D721Med (cell line): ENCODE measurements at places on chromosomes 6 and 20.

DNA sequence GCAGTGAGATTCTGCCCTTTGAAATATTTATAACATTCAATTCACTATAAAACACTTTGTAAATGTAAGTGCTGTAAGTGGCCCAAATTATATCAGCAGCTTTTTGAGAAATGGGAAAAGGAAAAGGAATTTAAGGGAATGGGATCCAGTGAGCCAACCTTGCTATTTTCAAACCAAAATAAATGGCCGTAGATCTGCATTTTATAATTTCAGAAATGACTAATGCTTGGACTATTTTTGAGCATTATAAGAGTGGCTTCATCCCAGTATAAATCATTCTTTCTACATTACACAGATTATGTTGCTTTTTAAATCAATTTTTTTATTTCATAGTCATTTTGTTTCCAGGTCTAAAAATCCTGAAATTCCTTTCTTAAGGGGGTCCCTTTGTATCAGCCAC is 49.2 kb downstream of the ANKRD6 start:
- no peak for DNase-seq

DNA sequence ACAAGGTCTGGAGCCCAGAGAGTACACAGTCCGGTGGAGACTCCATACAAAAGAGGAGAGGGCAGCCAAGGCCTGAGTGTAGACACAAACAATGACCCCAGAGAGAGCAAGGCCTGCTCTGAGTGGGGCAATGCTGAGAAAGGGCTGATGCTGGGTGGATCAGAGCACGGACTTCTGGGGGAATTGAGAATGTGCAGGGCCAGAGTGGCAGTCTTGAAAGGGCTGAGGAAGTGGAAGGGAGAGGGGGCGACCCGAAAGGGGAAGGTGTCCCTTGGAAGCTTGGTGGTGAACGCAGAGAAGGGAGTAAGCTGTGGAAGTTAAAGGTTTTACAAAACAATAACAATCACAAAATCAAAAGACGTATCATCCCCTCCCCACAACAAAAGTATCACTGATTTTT is 12.0 kb upstream of the GRM4 start:
- no peak for DNase-seq

DNA sequence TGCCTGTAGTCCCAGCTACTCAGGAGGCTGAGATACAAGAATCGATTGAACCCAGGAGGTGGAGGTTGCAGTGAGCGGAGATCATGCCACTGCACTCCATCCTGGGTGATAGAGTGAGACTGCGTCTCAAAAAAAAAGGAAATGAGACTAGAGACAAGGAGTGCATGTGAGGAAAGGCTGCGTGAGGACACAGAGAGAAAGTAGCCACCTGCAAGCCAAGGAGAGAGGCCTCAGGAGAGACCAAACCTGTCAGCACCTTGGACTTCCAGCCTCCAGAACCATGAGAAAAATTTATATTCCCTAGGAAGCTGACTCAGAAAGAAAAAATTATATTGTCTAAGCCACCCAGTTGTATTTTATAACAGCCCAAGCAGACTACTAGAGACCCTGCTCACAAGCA is 7.4 kb upstream of the BEND3 start:
- no peak for DNase-seq

DNA sequence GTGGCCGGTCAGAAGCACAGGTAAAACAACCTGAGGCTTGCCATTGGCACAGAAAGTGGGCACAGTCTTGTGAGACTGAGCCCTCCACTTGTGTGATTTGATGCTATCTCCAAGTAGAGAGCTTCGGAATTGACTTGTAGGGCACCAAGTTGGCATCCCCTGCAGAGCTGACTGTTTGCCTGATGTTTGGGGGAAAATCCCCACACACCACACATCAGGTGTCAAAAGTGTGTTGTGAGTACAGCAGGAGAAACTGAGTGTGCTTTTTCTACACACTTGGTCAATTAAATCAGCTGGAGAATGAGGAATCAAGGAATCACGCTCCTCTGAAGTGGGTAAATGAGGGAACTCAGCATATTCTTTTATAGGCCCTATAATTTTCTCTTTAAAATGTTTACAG is 989 bp downstream of the SERINC3 start:
- no peak for DNase-seq

- DNase-seq, result no peak
These were observed 4.1 kb downstream of the SLC17A9 start for GRCh38 chr20:62956387-62957135.

DNA sequence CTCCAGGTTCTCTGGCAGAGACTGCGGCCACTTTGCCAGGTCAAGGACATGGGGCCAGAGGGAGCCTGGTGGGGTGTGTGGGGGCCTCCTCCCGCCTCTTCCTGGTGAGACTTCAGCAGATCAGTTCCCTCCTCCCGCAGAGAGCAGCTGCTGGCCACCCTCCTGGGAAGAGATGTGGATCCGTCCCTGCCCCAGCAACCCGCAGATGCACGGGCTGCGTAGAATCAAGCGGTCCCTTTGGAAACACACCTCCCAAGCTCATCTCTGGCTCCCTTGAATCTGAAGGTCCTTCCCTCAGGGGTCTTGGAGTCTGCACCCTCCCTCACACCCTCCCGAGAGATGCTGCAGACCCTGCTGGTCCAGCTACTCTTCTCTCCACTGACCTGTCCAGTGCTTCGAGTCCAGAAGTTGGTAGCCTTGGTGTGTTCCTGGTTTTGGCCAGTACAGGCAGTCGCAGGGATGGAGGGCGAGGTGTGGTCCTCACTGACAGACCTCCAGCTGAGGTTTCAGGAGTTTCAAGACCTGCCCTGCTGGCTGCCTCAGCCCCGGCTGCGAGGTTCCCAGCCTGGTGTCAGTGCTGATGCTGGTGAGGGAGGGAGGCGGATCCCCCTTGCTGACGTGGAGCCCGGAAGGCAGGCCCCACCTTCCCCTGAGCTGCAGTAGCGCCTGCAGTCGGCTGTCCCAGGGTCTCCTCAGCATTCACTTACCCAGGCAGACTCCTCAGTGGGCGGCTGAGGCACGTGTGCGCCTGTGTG is at the start of gene NPBWR2:
NPBWR2 (minus strand) TSS at position 585 of the 755 bp plus-strand sequence. CDS start 734 bp downstream, outside the sequence.
- DNase-seq, result no peak

DNA sequence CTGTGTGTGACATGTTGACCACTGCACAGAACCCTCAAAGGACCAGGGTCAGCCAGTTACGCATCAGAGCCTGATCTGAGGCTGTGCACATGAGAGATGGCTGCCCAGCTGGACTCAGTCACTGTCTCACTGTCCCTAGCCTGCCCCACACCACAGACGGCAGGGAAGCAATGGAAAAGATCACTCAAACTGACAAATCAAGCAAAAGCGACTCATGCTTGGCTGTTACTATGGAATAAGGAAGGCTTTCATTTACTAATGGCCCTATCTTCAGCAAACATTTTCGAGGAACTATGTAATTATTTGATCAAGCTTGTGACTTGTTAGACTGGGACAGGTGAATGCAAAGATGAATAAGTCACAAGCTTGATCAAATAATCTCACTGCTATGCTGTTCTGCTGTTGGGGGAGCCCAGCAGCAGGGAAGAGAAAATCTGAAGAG is 137.0 kb downstream of the SLC23A2 start:
- DNase-seq, result no peak

GRCh38 chr6:163086624-163086920 is 327.9 kb upstream of the QKI start:
- DNase-seq, result no peak

DNA sequence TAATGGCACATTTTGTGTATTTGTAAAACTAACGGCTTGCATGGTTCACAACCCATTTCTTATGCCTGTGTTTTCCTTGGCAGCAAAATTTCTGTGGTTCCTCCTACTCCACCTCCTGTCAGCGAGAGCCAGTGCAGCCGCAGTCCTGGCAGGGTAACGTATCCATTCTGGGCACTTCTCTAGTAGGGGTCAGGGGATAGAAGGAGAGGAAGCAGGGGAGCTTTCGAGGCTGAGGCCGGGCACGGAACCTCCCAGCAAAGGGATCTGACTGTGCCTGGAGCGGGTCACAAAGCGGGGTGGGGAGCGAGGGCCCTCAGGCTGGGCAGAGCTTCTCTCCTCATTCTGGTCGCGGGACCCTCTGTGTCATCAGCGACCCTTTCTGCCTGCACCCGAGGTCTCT is 58.4 kb downstream of the SYTL3 start:
- no peak for DNase-seq

DNA sequence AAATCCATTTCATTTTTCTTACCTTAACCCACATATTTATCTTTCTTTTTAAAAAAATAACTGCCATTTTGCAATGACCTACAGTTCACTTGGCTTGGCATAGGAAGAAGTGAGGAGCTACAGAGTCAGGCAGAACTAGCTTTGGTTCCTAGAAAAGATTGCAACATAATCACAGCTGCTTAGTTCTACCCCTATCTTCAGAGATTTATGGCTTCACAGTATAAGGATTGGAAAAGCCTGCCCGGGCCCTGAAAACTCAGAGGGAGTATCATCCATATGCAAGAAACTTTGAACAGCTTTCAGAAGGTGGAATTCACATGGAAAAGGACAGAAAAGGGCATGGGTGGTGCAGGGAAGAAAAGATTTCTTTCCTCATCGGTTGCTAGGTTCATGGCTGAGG is 774.3 kb upstream of the CHD6 start:
- DNase-seq, result no peak

DNA sequence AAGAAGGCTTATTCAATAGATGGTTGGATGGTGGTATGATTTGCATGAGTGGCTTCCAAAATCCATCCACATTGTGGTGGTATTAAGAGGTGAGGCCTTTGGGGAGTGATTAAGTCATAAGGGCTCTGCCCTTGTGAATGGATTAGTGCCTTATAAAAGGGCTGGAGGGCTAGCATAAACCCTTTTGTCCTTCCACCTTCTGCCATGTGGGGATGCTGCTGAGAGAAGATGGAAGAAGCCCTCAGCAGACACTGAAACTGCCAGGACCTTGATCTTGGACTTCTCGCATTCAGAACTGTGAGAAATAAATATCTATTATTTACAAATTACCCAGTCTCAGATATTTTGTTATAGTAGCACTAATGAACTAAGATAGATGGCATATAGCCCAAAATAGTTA is 27.8 kb upstream of the SRPK1 start:
- DNase-seq, result no peak

GRCh38 chr20:46773680-46774079 is 64.2 kb downstream of the SLC2A10 start:
- no peak for DNase-seq

- no peak for DNase-seq
These were observed 55.6 kb downstream of the MYB start for GRCh38 chr6:135236732-135237131.
